Jurkat, Clone E6-1 (cell line): ENCODE measurements at places on chromosomes 4 and X.

DNA sequence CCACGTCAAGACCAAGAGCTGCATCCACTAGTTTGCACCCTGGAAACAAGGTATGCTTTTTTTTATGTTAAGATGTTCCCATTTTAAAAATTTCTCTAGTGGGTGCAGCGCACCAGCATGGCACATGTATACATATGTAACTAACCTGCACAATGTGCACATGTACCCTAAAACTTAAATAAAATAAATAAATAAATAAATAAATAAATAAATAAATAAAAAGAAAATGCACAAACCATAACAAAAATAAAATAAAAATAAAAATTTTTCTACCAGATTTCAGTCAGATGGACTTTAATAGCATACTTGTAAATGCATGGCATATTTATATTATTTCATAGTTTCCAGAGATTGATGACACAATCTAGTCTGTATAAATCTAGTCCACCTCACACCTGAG lies 1.9 kb upstream of the PRR27 start:
- no peak for DNase-seq

DNA sequence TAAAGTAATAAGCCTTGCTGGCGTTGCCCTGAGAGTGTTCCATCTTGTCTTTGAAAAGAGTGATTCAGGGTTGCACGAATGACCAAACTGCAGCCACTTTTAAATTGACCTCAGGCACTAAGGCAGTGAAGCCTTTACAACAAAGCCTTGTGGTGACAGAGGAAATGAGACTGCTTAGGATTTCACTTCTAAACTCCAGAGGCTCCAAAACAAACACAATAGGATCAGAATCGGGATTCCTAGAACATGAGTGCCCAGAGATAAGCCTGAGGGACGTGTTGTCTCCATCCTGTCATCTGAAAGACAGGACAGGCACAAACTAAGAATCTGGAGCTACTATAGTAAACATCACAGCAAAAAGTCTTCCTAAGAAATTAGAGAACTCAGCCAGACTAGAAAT lies 405.2 kb downstream of the PPARGC1A start:
- no peak for DNase-seq

DNA sequence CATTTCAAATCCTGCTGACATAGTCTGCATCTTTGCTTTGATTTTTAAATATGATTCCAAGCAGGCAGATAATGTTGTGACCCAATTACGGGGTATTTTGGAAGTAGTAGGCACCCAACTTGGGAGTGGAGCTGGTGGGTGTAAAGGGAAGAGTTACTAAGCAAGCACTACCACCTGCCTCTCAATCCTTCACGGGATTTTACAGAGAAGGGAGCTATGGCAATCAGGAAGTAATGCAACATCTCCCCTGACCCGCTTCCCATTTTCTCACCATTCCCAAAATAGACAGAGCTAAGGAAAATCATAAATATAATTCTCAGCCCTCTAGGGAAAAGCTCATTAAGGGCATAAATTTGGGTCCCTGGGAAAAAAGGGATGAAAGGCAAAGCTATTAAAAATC lies 9.2 kb downstream of the APBB2 start:
- no peak for DNase-seq

DNA sequence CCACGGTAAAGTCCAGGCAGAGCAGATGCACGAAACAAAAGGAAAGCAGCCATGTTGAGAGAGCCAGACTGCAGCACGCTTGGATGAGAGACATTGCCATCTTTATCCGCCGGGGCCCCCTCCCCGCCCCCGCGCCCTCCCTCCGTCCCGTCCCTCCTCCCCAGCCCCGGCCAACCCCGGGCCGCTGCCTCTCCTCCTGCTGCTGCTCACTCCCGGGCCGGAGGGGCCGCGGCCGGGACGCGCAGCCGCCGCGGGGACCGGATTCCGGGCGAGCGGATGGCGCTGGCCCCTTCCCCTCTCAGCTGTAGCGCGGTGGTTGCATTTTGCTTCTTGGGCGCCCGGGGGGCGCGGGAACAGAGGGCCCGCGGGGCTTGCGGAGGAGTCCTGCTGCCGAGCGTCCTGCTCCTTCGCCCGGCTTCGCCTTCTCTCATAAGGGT lies 542 bp downstream of the RNF150 start:
- DNase-seq: no peak

- DNase-seq: no peak
Measured at GRCh38 chr4:188025476-188025875, 29.9 kb downstream of the ZFP42 start.

GRCh38 chrX:1946974-1947373 lies 332.1 kb downstream of the ASMT start:
- no peak for DNase-seq

GRCh38 chr4:141860974-141861373 lies 224.6 kb downstream of the IL15 start:
- peak; percentile 30 for DNase-seq
